ENCODE measurements at places on chromosomes 16 and 17. TPM values are rescaled to one million over a fixed set of nuclear protein-coding genes. Genes with fewer than 3 reads are reported as not detected.

The ANKRD40CL gene
- not detected for total RNA-seq

DNA sequence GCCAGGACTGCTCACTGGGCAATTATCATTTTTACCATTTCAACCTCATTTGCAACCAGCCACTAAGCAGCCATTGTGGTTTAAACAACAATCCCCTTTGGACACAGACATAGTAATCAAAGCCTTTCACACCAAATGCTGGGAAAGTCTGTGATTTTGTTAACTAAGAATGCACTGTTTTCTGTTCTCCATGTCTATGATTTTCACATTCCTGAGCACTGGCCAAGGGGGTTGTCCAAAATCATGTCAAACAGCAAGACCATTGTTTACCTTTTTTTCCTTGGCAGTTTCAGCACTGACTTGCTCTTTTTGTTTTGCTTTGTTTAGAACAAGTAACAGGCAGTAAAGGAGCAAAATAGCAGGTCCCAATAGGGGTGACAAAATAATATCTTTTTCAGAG is 106.3 kb upstream of the SIAH1 start:
- DNase-seq: no peak

DNA sequence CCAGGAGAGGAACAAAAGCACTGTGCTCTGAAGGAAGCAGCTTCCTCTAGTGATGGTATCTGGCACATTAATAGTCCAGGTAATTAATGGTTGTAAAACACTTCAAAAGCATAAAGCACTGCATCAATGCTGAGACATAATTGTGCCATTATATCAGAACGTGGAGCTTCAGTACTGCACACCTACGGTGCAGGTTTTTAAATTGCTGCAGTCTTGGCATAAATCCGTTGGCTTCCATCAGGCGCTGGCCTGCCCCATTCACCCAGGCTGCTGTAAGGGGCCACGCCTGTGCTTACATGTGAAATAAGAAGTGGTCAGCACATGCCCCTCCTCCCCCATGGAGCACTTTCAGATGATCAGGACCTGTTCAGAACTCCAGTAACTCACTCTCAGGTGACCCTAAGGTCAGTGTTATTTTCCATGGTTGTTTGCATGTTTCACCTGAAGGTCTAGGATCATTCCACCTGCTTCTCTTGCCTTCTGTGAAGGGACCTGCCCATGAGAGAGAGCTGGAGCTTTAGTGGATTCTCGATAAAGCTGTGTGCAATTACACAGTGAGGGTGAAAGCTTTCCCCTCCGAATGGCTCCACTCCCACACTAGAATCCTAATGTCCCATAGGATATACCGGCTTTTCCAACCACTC is 345.3 kb downstream of the CA10 start:
- DNase-seq: no peak

DNA sequence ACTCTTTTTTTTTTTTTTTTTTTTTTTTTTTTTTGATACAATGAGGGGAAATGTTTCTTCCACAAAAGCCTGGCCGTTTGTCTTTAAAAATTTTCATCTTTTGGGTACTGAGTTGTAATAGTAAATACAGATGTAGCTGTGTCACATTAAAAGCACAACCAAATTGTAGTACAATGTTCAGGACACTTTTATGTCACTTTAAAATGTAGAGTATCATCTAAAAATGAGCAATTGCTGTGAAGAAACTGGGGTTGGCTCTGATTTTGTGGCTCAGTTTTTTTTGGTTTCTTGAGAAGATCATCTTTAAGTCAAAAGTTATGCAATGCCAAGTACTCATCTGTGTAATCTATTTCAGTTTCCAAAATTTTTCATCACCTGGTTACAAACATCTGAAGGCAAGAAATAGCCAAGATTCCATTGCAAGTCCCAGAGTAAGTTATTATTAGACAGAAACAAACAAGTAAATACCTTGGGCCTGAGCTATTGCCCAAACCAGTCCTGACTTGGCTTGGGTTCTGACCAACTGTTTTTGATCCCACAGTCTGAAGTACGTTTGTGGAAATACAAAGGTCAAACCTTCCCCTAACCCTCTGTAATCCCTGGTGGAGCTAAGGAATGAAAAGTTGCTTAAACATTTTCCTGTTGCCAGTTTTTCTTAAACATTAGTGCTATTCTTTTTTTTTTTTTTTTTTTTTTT is 717.2 kb downstream of the WWOX start:
- no peak for DNase-seq

DNA sequence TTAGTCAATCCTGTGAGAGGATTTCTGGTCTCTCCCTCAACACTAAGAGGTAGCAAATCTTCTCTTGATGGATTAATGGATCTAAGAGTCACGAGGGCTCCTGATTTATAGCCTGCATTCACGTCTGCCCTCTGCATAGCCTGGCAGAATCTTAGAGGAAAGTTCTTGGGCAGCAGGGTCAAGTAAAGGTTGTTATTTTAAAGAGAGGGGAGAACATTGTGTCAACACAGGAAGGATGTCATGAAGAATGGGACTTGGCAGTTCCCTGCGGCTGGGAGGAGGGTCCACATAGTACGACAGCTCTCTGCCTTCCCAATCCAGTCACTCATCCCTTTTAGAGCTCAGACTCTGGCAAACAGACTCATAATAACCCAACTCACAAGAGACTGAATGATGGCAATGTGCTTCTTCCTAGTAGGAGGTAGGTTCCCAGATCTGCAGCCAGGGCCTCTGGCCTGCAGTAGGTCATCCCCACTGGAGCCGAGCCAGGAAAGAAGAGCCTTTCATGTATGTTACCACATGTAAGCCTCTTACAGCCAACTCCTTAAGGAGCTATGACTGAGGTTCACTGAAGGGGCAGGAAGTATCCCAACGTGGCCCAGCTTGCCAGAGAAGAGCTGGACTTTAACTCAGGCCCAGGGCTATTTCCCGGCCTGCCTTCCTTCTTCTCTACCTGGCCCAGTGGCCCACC is 25.4 kb upstream of the RPTOR start:
- no peak for DNase-seq
